ENCODE measurements at places on chromosomes 3 and 15.

DNA sequence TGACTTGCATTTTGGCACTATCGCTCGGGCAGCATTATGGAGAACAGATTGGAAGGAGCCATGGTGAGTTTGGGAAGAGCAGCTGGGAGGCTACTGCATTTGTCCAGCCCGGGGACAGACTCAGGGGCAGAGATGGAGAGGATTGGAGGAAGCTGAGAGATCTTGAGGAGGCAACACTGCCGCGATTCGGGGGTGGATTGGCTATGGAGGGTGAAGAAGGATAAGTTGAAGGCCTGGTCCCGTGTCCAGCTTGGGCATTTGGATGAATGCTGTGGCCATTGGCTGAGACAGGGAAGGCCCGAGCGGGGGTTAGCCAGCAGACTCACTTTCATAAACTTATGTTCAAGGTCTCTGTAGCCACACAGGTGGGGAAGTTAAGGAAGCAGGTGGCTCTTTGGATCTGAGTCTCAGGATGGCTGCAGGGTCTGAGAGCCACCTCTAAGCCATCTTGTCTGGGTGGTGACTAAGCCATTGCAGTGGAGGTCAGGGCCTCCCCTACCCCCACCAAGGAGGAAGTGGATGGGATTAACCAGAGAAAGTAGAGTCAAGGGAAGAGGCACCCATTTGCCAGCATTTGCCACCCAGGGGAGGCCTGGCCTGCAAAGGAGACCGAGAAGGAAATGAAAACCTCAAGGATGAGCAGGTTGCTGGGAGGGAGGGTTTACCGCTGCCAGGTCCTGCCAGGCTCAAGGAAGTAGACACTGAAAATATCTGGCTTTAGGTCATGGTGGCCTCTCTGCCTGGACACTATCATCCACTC, 144.0 kb upstream of the TLE3 start:
- DNase-seq: no peak

- DNase-seq: no peak
Measured at GRCh38 chr15:34943711-34944110, 25.8 kb downstream of the AQR start.

GRCh38 chr15:38696790-38697495, 132.3 kb upstream of the RASGRP1 start:
- DNase-seq: no peak

- DNase-seq: peak; percentile 88
Measured at GRCh38 chr15:45454814-45455213, 67.7 kb downstream of the SLC30A4 start.

DNA sequence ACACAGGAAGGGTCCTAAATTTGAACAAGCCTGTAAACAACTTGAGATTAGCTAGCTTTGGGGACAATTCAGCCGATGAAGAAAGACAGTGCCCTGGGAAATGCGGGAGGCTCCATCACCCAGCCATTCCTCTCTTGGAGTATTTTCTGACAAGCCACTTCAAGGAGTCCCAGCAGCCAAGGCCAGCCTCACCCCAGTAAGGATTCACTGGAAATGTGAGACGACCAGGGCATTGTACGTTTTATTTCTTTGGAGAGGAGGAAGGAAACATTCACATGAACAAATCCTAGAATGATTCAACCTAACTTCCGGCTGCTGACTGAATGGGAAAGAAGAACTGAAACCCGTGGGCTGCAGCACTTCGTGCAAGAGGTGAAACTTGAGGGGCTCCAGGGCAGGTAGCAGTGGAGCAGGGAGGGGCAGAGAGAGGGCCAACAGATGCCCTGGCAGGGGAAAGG, 116.4 kb upstream of the ARHGEF3 start:
- DNase-seq: peak; percentile 86

DNA sequence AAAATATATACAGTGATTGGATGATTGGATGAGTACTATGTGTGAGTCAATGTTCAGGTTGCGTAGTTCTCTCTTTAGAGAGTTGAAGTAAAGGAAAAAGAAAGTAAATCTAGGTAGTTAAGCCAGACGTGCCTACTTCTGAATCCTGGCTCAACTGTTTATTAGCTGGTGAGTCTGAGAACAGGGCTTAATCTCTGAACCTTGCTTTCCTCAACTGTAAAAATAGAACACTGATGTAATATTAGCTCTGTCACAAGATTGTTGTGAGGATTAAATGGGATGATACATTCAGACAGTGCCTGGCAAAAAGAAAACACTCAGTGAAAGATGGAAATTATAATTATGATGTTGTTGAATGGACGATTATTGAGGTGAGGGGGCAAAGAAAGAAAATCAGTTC, 413.4 kb downstream of the MAGI1 start:
- no peak for DNase-seq

DNA sequence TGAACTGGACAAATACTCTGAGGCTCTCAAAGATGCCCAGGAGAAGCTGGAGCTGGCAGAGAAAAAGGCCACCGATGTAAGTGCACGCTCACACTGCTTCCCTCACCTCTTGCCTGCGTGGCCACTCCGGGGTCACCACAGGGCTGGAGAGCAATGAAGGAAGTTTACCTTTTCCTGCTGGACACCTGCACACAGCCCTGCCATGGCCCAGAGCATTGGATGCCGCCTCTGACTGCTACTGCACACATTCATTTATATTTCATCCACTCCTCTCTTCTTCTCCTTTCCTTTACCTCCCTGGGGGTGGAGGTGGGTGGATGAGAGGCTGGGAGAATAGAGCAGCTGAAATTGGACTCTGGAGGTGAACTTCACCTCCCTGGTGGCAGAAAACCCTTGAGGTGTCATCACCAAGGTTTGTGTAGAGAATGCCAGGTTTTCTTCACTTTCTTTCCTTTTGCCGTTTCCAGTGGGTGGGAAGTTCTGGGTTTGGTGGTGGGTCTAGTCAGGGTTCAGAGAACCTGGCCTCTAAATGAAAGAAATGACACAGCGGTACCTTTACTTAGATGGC, 1.6 kb downstream of the TPM1 start:
- DNase-seq: no peak

- DNase-seq: no peak
Measured at GRCh38 chr15:61084472-61084871, 144.6 kb downstream of the RORA start.

DNA sequence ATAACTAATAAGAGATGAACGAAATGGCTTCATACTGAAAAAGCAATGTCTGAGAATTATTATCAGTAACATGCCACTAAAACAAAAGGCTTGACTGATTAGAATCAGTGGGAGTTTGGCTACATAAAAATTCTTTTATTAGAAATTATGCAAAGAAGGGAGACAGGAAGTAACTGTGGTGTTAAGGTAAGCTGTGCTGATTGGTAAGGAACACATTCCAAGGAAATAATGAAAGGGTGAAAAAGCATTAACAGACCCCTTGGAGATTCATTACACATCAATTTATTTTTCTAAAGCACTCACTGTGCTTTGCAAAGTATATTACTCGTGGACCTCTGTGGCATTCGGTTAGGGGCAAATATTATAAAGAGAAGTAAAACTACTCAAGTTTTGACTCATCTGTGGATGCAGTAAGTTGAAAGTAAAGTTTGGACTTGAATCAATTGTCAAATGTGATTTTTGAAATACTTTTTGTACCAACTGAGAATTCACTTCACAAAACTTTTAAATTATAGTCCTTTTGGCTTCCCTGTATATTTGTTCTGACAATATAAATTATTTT, 176.1 kb upstream of the ZPLD1 start:
- no peak for DNase-seq

DNA sequence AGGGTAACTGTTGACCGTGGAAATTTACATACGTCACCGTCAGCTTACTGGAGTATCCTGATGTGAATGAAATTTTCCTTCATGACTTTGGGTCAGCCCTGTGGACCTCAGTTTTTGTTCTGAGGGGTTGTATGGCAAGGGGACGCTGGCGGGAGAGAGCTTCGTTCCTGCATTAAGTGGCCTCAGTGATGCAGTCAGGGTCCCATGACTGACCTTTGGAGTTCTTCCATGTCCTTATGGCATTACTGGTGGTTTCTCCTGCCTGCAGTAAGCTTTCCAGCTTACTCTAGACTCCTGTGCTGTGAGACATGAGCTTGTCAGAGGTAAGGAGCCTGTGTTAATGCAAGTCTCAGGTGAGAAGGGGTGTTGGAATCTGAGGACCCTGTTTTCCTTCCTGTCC, 1.8 kb downstream of the CD276 start:
- DNase-seq: no peak

DNA sequence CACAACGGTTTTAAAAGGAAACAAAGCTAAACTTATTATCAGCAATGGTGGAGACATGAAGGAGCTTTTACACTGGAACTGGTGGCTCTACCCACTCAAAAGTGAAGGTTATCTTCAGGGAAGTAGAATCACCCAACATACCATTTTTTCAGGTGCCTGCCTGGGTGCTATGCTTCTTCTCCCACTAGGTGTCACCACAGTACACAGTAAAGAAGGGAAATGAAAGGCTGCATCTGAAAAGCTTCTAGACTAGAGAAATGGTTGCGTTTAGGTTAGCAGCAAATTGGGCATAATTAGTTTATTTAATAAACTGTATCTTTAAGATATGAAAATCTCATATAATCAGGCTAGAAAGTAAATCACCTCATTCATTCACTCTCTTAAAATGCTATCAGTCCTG, 47.0 kb upstream of the SELENOK start:
- peak; percentile 45 for DNase-seq

DNA sequence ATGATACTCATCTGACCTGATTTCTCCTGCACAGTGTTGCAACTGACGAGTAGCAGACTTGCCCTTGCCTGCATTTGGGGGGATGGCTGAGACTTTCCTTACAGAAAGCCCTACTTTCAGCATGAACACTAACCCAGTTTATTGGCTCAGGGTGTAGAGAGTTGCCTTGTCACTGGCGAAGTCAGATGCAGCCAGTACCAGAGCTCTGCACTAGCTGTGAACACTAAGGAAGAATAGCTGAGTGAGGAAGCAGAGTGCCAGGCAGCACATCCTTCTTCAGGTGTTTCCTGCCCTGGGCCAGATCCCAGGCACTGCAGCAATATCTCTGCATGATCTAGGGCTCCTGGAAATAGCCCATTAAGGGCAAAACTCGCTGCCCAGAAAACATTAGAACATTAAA, 154.0 kb upstream of the SYNPR start:
- DNase-seq: no peak

DNA sequence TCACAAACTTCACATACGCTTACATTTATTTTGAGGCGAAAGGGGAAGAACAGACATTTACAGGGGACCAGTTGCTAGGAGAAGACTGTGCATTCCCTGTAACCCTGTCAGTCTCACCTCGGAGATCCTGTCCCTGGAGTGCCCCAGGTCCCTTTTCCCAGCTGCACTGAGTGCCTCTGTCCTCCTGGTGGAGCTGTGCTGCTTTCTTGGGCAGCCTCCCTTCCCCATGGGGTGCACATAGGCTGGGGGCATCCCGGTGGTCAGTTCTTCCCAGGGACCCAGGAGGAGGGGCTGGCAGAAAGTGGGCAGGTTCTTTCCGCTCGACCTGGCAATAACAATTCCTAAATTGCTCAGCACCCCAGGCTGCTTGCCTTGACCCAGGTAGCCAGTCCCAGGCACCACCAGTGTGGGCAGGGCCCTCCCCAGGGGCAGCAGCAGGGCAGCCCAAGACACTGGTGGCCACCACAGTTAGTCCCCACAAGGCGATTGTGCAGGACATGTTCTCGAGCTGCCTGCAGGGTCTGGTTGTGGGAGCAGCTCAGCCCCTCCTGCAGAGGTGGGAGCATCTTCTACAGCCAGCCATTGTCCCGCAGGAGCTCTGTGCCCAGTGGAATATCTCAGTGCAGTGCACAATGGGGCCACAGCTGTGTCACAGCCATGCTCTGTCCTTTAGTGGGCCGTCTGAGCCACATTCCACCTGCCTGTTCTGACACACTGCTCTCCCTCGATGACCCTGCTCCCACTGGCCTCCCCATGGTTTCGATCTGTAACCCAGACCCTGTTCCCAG, 36.3 kb downstream of the APBA2 start:
- no peak for DNase-seq

DNA sequence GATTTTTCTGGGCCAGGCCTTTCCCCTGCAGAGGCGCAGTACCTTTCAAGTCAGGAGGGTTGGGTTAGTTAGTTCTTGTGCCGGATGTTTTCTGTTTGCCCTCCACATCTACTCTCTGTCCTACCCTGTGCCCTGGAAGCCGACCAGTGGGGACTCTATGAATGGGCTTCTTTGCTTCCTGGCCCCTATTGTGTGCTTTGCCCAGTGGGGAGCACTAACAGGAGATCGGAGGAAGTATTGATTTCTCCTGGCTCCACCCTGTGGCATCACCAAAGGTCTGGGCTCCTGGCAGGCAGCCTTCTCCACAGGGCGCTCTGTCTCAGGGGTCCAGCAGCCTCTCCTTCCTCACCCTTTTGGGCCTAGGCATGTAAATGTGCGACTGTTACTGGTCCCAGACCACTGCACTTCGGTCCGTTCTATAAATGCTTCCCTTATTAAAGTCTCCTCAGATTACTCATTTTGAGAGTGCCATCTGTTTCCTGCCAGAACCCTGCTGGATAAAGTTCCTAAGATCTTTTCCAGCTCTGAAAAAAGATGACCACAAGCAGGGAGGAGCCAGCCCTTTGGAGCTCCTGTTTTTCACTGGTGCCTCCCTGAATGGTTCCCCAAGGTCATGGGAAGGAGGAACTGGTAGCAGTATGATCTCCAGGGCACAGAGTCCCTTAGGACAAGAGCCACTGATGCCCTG, 44.5 kb downstream of the CTDSPL start:
- DNase-seq: no peak

- DNase-seq: no peak
Measured at GRCh38 chr15:93341164-93341563, 252.2 kb upstream of the RGMA start.

DNA sequence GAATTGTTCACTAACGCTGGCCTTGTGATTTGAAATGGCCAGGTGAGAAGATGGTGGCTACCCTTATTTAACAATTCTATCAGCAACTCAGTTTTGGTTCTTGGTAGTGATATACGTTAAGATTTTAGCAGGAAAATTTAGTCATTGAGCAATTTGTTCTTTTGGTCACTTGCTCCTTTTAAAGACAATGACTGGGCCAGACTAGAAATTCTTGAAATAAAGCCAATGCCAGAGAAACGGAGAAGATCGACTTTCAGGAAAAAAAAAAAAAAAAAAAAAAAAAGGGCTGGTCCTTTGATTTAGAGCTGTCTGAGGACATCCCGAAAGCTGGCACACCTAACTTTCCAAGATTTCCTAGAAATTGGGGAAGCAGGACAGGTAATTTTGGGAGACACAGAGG, 178.5 kb downstream of the FNDC3B start:
- DNase-seq: no peak

- no peak for DNase-seq
Measured at GRCh38 chr3:149701206-149701976, 43.6 kb upstream of the WWTR1 start.

GRCh38 chr15:60223176-60223575, 174.6 kb downstream of the ANXA2 start:
- no peak for DNase-seq

- DNase-seq: peak; percentile 55
Measured at GRCh38 chr3:143832433-143832832, 15.8 kb downstream of the SLC9A9 start.

DNA sequence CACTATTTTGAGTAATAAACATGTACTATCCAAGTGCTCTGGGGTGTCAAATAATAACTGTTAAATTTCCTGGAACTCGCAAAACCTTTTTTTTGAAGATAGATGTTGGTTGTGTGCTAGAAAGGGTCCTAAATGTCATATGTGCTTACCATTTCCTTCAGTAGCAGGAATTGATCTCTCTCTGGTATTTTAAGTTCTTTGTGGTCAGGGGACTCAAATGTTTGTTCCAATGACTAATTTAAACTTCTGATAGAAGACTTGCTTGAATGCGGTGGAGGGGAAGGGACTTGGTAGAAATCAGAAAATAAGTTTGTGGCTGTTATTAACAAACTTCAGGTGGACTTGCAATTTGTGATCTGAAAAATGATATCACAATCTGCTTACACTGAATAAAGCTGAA, 26.8 kb downstream of the ARIH2 start:
- DNase-seq: no peak
